ENCODE measurements at places on chromosomes 3 and 15.

DNA sequence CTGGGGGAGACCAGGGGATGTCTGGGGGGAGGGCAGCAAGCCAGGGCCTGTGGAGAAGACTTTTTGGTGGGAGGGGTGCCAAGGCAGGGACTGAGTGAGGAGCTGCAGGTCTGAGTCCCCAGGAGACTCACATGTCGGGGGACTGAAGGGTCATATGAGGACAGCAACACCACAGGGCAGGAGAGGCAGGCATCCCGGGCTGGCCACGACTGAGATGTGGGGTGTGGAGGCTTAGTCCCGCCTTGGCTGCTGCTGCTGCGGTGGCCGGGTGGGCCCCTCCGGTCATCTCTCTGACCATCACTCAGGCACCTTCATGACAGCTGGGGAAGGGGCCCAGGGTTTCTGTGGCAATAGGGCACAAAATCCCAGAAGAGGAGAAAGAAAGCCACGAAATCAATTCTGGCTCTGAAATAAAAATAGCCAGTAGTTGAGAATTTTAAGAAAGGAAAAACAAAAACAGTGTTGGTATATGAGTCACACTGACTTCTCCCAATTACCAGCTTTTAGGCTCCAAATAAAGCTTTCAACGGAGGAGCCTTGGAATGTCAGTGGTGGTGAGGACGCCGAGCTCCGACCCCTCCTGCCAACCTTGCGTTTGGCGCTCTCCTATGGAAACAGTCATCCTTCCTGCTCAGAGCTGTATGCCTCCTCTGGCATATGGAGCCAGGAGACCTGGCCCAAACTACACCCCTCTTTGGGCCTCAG is 52.9 kb upstream of the ITGA11 start:
- no peak for DNase-seq

- no peak for DNase-seq
These were observed 260.1 kb upstream of the UBE2E2 start for GRCh38 chr3:22942981-22943380.

DNA sequence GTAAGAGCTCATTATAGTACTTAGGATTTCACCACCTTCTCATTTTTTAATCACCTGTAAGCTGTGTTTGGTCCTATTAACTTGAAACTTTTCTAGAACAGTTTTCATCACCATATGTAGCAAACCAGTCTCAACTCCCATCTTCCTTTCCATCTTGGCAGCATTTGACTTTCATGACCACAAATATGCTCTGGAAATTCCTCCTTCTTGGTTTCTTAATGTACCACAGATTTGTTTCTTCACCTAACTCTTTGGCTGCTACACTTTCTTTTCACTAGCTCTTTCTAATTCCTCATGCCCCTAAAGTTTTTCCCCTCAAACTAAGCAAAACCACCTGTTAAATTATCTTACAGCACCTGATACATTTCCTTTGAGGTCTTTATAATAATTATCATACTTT is 13.2 kb upstream of the NMB start:
- DNase-seq: no peak

- no peak for DNase-seq
These were observed 44.9 kb downstream of the SUSD5 start for GRCh38 chr3:33173672-33174071.

- DNase-seq: no peak
These were observed 4.1 kb downstream of the FLNB start for GRCh38 chr3:58012302-58012701.
